Activated CD8-positive, alpha-beta T cell treated with anti-CD3 and anti-CD28 coated beads for 36 hours (primary cell): ENCODE measurements at places on chromosomes 2 and 18. TPM values are rescaled to one million over a fixed set of nuclear protein-coding genes. Genes with fewer than 3 reads are reported as not detected.

Gene FRZB
- total RNA-seq, result not detected

Gene HOXD3
- not detected for total RNA-seq

Gene DSEL
- 0.09 TPM for total RNA-seq

Gene TEX44
- not detected for total RNA-seq

Gene UGGT1
- 51.6 TPM for total RNA-seq

Gene CNRIP1
- not detected for total RNA-seq

Gene SCYGR4
- not detected for total RNA-seq

Gene CRYGC
- not detected for total RNA-seq

DNA sequence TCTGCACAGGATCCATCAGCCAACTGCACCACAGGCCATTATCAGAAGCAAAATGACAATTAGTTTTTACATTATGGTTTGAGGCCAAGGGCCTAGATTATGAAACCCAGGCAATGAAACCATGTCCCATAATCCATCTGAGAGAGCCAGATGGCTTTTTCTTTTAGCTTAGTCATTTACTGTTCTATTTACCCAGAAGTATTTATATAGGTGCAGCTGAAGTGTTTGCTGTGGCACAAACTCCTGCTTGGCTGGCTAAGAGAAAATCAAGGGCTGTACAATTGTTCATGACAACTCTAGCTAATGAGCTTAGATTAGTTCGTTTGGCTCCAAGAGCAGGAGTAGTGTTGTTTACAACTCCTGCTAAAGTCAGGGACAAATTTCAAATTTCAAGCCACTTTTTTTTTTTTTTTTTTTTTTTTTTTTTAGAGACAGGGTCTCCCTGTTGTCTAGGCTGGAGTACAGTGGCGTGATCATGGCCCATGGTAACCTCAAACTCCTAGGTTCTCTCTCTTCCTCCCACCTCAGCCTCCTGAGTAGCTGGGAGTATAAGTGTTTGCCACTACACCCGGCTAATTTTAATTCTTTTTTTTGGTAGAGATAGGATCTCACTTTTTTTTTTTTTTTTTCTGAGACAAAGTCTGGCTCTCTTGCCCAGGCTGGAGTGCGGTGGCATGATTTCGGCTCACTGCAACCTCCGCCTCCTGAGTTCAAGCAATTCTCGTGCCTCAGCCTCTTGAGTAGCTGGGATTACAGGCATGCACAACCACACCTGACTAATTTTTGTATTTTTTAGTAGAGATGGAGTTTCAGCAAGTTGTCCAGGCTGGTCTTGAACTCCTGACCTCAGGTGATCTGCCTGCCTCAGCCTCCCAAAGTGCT is 18.4 kb upstream of the REV1 start:
- DNase-seq, result no peak

- no peak for DNase-seq
These were observed 223.9 kb downstream of the MBD5 start for GRCh38 chr2:148244593-148245292.

DNA sequence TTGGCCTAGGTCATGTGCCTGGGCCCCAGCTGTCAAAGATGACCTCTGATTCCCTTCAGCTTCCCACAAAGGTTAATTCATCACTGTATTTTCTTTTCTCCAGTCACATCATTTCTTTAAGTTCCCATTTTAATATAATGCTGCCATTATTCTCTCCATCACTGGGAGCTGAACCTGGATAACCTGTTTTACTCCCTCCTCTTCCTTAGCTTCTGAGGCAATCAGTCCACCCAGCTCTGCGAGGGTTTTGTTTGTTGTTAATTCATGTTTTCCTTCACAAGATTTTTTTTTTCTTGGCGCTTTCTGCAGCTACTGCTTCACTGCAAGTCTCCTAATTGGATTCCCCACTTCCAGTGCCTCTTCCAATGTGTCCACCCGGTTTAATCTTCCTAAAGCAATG is 5.1 kb upstream of the EML4 start:
- no peak for DNase-seq

DNA sequence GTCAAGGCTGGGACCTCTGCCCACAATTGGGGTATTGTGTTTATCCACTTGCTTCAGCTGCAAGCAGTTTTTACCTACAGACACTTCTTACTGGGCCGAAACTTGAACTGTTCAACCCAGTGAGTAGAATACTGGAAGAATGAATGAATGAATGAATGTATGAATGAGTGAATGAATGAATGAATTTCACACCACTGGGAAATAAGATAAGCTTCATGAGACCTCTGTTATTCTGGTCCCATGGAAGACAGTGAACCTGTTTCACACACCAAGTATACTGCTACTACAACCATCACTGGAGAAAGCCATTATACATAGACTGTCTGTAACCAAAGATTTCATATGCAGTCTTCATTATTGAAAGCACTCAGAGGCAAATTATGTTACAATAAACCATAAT is 295.0 kb upstream of the GULP1 start:
- DNase-seq, result no peak

DNA sequence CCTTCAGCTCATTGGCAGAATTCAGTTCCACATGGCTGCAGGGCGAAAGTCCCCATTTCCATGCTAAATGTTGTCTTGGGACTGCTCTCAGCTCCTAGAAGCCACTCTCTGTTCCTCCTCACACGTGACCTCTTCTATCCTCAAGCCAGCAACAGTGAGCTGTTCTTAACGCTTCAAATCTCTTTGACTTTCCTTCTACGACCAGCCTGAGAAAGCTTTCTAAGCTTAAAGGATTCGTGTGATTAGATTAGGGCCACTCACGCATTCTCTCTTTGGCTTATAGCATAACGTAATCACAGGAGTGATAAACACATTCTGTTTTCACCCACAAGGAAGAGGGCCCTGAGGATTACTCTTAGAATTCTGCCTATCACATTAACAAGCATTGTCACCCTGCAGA is 29.8 kb upstream of the LAMA1 start:
- DNase-seq, result no peak

- peak; percentile 27 for DNase-seq
These were observed 224.4 kb upstream of the APCDD1 start for GRCh38 chr18:10230072-10230471.

DNA sequence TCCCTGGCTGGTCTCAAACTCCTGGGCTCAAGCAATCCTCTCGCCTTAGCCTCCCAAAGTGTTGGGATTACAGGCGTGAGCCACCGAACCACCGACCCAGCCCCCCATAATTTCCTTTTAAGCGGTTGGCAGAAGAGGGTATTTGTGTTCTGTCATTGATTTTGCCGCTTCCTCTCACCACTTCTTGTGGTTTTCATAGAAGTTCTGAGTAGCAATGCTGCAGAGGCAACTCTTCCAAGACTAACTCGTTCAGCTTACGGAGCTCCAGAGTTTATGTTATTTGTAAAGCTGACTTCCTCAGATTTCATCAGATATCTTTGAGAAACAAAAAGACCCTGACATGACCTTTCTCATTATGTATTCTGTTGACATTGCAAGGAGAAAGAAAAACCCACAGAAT is 261.4 kb upstream of the KCNJ3 start:
- no peak for DNase-seq

GRCh38 chr2:99356853-99357252 is 19.7 kb downstream of the EIF5B start:
- no peak for DNase-seq

DNA sequence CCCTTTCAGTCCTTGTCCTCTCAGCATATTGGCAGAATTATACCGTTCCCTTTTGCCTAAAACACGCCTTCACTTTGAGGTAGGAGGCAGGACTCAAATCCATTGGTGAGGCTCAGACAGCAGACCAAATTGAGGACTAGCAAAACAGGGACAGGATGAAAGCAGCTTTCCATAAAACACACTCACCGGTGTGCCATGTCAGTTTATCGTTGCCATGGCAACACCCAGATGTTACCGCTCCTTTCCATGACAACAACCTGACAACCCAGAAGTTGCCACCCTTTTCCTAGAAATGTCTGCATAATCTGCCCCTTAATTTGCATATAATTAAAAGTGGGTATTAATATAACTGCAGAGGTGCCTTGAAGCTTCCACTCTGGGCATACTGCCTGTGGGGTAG is 730.4 kb downstream of the METTL4 start:
- DNase-seq, result no peak

- DNase-seq, result peak; percentile 73
These were observed 244.6 kb downstream of the BCL2 start for GRCh38 chr18:63074981-63075404.

- no peak for DNase-seq
These were observed 154.4 kb upstream of the TWIST2 start for GRCh38 chr2:238693337-238694093.

- no peak for DNase-seq
These were observed 260.5 kb downstream of the C1D start for GRCh38 chr2:67802291-67802690.

- no peak for DNase-seq
These were observed 111.6 kb downstream of the SLC4A3 start for GRCh38 chr2:219739066-219739465.

- no peak for DNase-seq
These were observed 772.2 kb downstream of the SUCLG1 start for GRCh38 chr2:83686863-83687262.

DNA sequence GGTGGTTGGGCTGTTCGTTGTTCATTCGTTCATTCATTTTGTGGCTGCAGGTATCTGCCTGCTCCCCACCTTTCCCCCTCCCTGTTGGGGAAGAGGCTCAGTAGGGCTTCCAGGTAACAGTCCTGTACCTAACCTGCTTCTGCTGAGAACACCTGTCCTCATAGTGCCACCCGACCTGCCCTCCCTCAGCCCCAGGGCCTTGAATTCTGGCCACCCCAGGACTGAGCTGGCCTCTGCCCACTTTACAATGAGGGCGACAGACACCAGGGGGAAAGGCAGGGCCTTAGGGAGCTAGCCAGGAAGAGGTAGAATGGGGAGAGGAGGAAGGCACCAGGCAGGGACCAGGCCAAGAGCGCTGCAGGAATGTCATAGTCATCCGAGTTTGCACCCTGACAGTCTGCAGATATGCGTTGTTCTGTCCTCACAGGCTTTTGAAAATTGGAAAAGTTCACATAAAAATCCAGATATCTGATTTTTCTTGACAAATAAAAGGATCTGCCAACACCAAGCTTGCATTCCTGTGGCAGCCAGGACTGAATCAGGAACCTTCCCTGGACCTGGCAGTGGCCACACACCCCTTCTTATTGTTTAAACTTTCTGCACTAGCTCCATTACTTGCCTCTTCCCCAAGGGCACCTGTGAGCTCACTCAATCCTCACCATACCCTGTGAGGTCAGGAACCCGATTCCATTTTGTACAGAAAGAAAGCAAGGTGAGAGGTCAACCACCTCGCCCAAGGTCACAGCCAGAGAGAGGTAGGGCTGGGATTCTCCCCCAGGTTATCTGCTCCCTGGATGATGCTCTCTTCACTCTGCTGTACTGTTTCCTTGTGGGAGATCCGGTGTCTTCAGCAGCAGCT is 35.3 kb upstream of the MRPL33 start:
- DNase-seq, result no peak

- no peak for DNase-seq
These were observed 257.8 kb upstream of the STON1 start for GRCh38 chr2:48272199-48272598.

- no peak for DNase-seq
These were observed 148.5 kb downstream of the TMEM200C start for GRCh38 chr18:5746844-5747243.

DNA sequence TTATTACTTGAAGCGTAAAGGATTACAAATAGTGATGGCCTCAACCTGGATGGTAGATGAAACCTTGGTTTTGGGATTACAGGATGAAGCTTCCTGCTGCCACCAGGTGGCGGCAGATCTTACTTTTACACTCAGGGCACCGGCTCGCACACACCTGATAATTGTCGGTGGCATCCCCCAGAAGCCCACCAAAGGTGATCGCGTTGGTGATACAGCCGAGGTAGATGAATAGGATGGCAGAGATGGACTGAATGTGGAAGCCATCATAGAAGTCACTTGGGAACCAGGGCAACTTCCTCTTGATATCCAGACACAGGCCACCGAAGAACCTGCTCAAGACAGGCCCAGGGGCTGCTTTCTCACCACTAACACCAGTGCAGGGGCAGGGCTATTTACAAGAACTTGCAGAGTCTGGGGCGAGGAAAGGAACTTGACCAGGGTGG is 51.8 kb downstream of the MTHFD2 start:
- DNase-seq, result peak; percentile 65

- no peak for DNase-seq
These were observed 9.8 kb upstream of the LBH start for GRCh38 chr2:30221531-30221930.

DNA sequence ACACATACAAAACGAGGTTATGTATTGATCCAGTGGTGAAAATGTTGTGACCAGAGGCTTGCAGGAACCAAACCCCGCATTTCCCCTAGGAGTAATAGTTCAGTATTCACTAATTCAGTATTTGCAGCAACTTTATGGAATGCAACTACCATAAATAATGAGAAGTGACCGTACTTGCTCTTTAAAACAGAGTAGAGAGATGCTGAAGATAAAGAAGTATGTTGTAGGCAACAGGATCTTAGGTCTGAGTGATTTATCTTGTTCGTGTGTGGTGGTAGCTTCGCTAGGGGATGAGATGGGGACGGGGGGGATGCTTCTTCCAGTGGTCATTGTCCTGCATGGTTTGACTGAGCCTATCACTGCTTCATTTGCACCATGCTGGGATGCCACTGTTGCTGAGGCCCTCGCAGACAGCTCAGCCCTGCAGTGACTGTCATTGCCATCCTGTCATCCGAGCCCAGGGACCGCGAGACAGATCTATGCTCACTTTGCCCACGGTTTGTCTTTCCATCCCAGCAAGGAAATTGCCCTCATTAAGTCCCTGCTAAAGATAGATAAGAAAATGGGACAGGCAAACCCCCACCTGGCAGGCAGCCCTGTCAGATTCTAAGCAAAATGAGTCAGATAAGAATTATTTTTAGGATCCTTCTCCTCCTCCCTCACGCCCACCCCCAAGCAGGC is 181.3 kb downstream of the CTIF start:
- DNase-seq, result no peak

DNA sequence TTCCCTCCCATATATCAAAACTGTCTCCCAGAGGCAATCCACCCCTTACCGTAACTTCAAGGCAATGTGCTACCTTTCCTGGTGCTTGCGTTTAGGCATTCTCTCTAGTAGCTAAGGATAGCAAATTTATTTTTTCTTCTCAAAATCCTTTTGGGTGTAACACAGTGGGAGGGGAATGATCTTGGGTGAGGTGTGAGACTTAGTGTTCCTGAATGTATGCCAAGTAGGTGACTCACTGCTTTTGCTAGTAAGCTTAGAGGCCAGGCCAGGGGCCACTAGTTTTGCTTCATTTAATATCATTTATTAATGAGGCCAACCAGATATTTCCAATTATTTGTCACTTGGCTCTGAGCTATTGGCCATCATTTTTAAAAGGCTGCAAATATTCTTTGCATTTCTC is 135.5 kb downstream of the NAPG start:
- DNase-seq, result no peak

DNA sequence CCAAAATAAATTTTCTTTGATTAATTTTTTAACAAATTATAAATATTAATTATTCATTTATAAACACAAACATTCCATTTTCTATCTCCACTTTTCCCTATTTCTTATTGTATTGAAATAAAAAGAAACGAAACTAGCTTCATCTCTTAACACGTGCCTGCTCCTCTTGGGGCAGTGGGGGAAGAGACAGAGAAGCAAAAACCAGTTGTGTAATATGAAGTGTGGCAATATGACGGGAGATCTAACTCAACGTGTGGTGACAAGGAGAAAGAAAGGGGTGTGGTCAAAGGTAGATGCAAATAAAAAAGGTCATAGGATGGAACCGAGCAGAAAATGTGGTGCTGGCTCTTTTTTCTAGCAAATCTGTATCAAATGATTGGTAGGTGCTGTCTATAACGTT is 106.9 kb upstream of the SLC8A1 start:
- no peak for DNase-seq

- DNase-seq, result no peak
These were observed 149.0 kb downstream of the MSH2 start for GRCh38 chr2:47551800-47552525.

- DNase-seq, result no peak
These were observed 325.8 kb downstream of the DYSF start for GRCh38 chr2:71778936-71779773.

- no peak for DNase-seq
These were observed 35.5 kb downstream of the HS6ST1 start for GRCh38 chr2:128282976-128283810.
